ENCODE measurements at places on chromosomes 2 and 18. TPM values are rescaled to one million over a fixed set of nuclear protein-coding genes. Genes with fewer than 3 reads are reported as not detected.
A peak's percentile ranks its signal among the peaks of the same experiment; 100 is the strongest.

DNA sequence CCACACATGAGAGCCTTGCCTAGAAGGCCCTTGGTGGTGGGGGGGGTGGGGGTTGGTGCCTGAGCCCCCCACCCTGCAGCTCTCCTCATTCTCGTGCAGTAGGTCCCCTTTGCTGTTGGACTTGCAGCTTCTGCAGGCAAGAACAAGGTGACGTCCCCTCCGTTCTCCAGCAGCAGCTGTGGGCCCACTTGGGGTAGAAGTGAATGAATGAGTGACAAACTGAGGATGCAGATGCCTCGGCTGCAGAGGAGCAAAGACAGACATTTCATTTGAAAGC is 88.6 kb upstream of the CTDP1 start:
- H3K27ac ChIP-seq = no peak overlapping the region
- H3K36me3 ChIP-seq = no peaks in the 10 kb centered on the region
- no peak for DNase-seq

DNA sequence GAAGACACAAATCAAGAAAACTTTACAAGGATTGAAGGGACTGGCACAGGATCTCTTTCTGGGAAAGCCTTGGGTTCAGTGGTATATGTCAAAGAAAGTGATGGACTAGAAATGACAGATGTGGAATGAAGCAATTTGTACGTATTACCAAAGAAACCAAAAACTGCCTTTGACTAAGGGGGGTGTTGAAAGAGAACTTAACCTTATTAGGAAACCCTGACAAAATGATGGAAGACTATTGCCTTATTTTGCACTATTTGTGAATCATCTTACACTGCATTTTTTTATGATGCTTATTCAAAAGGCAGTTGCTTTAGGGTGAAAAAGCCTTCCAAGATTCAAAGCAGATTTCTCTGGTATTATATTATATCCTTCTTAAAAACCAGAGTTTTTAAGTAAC is 4.0 kb downstream of the TSGA10 start:
- no peak overlapping the region for H3K4me3 ChIP-seq
- H3K27me3 ChIP-seq = no peaks in the 10 kb centered on the region
- DNase-seq = no peak

DNA sequence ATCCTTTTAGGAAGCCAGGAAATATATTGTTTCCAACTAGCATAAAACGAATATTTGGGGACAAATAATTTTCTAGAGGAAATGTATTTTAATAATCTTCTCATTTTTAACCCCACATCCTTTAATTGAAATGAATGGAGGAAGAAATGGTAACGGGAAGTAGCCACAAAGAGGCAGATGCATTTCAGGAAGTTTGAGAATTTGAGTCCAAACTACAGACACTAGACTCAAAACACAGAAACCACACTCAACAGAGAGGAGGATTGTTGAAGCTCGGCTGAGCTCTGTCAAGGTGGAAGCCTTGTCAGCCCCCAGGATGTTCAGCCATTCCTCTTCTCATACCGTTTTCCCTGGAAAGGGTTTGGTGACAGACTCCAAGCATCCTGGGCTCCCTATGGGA is 288.5 kb downstream of the NAPG start:
- no peaks in the 10 kb centered on the region for H3K36me3 ChIP-seq
- H3K4me3 ChIP-seq = no peak overlapping the region
- no peaks in the 10 kb centered on the region for H3K4me1 ChIP-seq
- no peak overlapping the region for H3K27ac ChIP-seq
- no peaks in the 10 kb centered on the region for H3K27me3 ChIP-seq
- DNase-seq = no peak

The SLC9A2 gene
- 0.11 TPM for total RNA-seq

DNA sequence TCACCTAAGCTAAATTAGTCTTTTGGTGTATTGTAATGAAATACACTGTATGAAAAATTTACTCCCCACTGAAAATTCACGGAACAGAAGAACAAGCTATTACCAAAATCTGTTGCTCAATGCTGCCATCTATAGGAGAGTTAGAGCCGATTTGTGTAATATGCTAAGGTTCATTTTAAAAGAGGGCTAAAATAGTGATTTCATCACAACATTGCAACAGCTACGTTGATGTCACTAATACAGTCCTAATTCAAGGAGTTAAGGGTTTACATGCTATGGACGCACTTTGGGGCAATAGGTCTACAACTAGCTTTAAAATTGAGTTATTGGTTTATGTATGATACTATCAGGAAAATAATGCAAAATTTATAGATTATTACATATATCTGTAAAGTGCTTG is 3.0 kb upstream of the IRS1 start:
- no peak overlapping the region for H3K27ac ChIP-seq
- peak overlapping the region; percentile 85 for H3K4me3 ChIP-seq
- no peaks in the 10 kb centered on the region for H3K36me3 ChIP-seq
- peaks cover 20% of the 10 kb centered on the region for H3K4me1 ChIP-seq
- no peaks in the 10 kb centered on the region for H3K27me3 ChIP-seq

Measured in WTC11 (cell line).